ENCODE measurements at places on chromosomes 7 and 10.

- no peak for DNase-seq
Observed at GRCh38 chr7:1419688-1420087, 39.6 kb downstream of the MICALL2 start.

GRCh38 chr7:142997456-142997989, 29.4 kb downstream of the OR9A2 start:
- DNase-seq, result no peak

- peak; percentile 63 for DNase-seq
Observed at GRCh38 chr10:71367271-71367670, 29.4 kb upstream of the CDH23 start.

GRCh38 chr10:26626066-26626465, 71.4 kb upstream of the PDSS1 start:
- DNase-seq, result no peak

GRCh38 chr7:102289057-102289456, 2.4 kb downstream of the SH2B2 start:
- DNase-seq, result no peak

- no peak for DNase-seq
Observed at GRCh38 chr10:11301571-11302111, 284.0 kb downstream of the CELF2 start.

GRCh38 chr10:71981015-71981875, 17.1 kb downstream of the CHST3 start:
- no peak for DNase-seq

Measured in lung microvascular endothelial cell (primary cell).